Adipocyte (in vitro differentiated cells): ENCODE measurements at places on chromosomes 3 and 15.

DNA sequence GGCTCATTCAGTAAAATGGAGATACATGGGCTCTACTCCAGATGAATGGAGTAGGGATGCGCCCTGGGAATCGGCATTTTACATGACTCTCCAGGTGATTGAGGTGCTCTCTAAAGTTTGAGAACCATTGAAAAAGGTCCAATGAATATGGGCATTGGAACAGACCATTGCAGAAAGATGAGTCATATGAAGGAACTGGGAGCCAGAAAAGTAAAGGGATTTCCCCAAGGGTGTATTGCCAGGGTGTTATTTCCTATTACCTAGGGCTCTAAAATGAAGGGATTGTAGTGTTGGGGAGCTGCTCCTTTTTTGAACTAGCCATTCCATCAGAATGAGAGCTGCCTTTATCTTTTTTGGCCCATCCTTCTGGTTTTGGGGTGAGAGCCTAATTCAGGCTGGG, 21.7 kb downstream of the CLDN11 start:
- no peak for DNase-seq

- DNase-seq = no peak
Observed at GRCh38 chr3:193977622-193978021, 158.3 kb upstream of the HES1 start.

GRCh38 chr15:96392380-96393208, 62.1 kb downstream of the NR2F2 start:
- no peak for DNase-seq

- no peak for DNase-seq
Observed at GRCh38 chr3:5116538-5116937, 5.6 kb upstream of the ARL8B start.
